ENCODE measurements at places on chromosomes 16 and 17.
A peak's percentile ranks its signal among the peaks of the same experiment; 100 is the strongest.

- no peak for DNase-seq
Measured at GRCh38 chr16:73192232-73192894, 144.4 kb upstream of the ZFHX3 start.

DNA sequence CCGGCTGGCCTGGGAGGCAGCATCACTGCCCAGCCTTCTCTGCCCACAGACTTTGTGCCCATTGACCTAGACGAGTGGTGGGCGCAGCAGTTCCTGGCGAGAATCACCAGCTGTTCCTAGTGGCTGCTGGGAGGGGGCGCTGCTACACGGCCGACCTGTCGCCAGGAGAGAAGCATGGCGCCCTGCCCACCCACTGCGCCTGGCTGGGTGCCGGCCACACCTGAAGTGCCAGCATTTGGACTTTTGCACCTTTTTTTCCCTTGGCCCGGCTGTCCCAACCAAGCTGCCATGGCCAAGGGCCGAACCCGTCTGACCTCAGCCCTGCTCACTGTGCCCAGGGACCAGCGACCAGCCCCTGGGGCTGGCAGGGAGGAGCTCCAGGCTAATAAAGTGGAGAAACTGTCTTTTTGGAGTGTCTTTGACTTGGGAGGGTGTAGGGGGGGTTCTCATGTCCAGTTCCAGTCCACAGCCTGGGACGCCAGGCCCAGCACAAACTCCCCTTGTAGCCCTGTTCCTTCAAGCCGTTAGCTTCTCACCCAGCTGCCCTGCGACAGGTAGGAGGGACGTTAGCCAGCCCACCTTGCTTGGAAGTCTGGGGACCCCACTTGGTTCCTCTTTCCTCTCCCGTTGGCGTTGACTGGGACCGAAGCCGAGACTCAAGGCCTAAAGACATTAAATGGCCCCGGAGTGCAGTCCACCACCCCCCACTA, 939 bp upstream of the WDR90 start:
- peak; percentile 12 for DNase-seq

GRCh38 chr17:9890124-9890523, 14.9 kb downstream of the RCVRN start:
- DNase-seq = no peak

GRCh38 chr16:20812510-20812909, 6.2 kb downstream of the REXO5 start:
- no peak for DNase-seq

DNA sequence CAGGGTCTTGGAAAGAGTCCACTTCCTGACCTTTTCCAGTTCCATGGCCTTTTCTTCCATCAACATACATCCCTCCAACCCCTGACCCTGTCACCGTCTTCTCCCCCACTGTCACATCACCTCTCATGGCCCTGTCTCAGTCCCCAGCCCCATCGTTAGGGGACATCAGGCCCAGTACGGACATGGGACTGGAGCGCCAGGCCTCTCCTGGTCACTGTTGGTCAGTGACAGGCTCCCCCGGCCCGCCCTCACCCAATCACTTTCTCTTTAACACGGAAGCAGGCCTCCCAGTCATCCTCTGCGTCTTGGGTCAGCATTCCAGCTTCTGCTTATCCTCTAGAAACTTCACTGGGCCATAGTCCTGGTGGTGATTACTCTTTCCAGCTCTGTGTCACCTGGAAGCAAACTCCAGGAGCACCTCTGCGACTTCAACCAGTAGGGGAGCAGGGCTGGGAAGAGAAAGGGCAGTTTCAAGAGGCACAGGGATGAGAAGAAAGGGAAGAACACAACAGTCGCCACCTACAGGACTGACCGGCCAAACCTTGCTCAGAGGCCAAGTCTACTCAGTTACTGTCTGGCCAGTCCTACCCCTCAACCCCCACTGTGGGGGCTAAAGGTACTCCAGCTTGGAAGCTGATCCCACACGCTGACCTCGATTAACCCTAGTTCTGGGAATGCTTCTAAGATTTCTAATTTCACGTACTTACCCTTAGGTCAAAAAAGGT, 15.9 kb upstream of the ICAM2 start:
- DNase-seq = no peak

- DNase-seq = no peak
Measured at GRCh38 chr16:46583036-46583435, 38.1 kb downstream of the SHCBP1 start.

DNA sequence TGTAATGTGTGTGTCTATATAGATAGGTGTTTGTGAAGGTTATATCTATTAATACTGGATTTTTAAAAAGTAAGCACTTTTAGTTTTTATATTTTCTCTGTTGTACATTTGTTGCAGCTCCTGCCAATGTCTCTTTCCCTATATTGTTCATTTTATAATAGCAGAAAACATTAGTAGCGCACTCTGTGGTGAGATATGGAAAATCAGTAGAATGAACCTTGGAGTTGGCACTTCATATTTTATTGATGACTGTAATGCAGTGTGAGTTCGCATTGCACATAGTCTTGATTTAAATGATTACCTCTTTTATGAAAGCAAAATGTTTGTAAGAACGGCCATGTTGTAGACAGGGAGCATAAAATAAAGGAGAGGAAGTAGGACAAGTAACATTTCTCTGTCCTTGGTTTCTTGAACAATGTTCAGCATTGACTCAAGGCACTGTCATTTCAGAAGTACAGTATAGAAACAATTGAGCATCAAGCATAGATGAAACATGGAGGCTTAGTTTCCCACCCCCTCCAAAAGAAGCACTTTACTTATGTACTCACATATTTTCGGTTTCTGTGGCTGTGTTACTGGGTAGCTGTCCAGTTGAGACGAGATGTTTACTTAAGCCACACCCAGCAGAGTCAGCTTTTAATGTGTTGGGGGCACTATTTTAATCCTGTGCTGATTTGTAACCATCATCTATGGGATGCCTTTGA, 74.0 kb downstream of the TANC2 start:
- no peak for DNase-seq

DNA sequence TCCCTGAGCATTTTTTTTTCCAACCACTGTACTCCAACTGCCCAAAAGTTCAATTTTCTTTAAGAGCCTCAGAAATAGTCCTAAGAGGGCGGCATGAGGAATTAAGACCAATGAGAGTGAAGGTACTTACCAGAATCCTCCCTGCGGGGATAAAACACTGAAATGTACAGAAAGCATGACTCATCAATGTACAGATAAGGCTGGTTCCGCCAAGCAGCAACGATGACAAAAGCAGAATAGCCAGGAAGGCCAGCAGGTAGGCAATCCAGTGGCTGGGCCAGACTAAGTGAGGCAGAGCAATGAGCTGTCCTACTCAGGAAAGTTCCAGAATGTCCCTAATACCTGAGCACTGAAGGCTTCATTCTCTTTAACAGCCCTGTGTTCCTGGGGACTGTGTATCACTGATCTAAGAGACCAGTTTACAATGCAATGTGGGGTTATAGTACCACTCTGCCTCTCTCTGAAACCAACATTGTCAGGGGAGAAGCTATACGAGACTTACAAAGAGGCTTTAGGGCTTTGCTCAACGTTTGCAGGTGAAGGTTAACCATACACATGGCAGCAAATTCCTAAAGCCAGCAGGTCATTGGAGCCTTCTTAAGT, 11.0 kb upstream of the GPR139 start:
- no peak for DNase-seq

GRCh38 chr17:80005360-80006338, 30.0 kb downstream of the TBC1D16 start:
- DNase-seq = no peak

- DNase-seq = no peak
Measured at GRCh38 chr17:4560421-4560820, at the start of gene GGT6. Gene GGT6, minus strand, starts transcription at chr17:4560577. Its CDS starts 56 bp downstream, at chr17:4560521.

DNA sequence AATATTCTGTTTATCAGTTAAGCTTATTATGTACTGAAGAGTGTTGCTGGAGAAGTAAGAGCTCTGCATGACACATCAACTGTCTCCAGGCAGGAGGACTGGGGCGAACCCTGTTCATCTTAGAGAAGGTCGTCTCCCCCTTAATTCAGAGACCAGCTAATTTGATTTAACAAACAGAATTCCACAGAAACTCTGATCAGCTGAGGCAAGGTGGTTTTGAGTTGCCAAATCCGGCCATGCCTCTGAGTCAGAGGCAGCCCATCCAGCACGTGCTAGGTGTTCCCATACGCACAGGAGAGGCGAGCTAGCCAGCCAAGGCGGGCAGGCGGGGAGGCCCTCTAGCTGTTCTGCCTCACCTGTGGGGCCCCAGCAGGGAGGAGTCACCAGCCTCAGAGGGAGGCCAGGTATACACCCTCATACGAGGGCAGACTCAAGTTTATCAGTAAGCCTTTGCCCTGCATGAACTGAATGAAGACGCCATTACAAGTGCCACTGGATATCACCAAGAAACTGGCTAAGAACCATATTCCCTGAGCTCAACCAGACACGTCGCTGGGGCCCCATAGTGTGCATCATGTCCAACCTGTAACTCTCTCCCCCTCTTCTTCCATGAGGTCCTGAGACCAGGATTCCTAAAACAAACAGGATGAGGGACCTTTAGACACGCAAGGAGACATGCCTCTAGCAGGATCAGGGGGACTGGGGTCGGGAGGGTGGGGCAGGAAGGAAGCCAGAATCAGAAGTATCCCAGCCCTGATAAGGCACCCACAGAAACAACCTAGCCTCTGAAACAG, 25.7 kb downstream of the STAT5A start:
- no peak for DNase-seq

GRCh38 chr17:77410470-77410869, 269.7 kb downstream of the SEC14L1 start:
- DNase-seq = no peak

GRCh38 chr16:11670171-11671131, 2.2 kb downstream of the SNN start:
- no peak for DNase-seq

GRCh38 chr17:73197161-73197560, 4.3 kb downstream of the COG1 start:
- no peak for DNase-seq

GRCh38 chr16:71353736-71354135, 4.8 kb upstream of the CALB2 start:
- DNase-seq = no peak

DNA sequence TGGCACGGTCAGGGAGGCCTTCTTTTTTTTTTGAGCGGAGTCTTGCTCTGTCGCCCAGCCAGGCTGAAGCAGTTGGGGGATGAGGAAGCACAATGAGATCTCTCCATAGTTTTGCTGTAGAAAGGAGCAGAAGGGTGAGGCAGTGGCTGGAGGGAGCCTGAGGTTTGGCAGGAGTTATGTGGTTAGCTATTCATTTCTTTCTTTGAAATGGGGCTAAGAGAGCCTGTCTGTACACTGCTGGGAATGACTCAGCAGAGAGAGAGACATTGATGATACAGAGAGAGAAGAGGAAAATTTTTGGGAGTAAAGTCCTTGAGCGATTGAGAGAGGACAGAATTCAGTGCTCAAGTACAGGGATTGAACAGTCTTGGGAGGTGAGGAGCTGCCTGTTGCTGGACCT, 22.1 kb downstream of the NOS2 start:
- DNase-seq = no peak
